CD4-positive, alpha-beta T cell treated with Interleukin-21 for 1 hour (primary cell): ENCODE measurements at places on chromosomes 12 and 14.

DNA sequence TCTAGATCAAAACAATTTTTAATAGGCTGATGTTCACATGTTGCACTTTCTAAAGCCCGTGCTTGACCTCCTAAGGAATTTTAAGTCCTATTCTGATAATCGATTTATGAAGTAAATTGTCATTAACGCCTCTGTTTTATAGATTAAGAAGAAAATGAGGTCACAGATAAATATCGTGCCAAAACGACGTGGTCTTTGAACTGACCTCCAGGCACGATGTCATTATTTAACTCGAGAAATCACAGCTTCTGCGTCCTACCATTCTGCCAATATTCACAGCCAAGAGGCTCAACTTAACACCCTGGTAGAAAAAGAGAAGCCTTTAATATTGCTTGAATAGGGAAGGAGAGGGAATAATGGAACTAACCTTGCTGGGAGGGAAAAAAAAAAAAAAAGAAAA lies 888 bp upstream of the EEA1 start:
- no peak for DNase-seq

DNA sequence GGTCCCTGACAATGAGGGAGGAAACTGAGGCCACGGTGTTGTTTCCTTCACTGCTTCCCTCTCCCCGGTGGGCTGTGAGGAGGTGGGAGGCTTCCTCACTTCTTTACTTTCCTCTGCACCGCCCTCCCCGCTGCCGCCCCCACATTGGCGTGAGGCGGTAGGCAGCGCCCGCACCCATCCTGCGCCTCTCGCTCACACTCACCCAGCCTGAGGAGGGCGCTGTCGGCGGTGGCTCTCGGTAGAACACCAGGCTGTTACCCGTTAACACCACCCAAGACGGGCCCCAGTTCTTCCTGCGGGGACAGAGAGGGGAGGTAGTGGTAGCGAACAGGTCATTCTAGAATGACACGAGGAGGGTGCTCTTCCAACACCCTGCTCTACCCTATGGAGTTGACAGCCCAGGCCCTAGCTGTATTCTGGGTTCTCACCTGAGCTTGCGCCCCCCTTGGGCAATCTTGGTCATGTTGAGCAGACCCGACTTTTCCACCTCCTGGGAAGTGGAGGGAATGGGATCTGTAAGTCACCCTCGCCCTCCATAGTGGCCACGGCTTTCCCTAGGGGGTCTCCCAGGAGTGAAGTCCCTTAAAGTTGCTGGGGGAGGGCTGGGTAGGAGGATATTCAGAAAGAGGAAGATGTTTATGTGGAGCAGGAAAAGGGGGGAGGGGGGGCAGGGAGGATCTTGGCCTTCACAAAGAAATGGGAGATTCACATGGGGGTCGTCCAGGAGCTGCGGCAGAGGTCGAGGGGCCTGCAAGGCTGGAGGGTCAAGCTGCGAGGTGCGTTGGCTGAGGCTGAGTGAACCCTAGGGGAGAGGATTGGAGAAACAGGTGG lies 3.3 kb downstream of the ARHGAP9 start:
- peak; percentile 80 for DNase-seq

DNA sequence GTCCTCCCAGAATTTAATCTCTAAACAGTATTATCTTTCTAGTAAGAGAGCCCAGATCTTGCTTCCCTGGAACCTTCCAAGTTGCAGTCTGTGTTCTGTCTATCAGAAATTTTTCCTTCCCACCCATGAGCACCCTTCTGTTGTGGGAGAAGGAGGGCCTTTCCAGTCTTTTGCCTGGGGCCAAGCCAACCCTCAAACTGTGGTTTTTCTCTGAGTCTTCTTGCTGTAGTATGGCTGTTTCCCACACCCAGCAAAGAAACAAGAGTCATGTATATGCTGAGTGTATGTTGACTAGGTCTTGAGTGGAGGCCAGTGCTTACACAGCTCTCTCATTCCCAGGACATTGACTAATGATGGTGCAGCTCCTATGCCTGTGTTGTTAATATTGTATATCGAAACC lies 104.5 kb downstream of the TGFB3 start:
- no peak for DNase-seq

- no peak for DNase-seq
Observed at GRCh38 chr12:95755261-95755865, 35.2 kb downstream of the NTN4 start.
